ENCODE measurements at places on chromosomes 3 and 15. TPM values are rescaled to one million over a fixed set of nuclear protein-coding genes. Genes with fewer than 3 reads are reported as not detected.

TGM4 gene
- total RNA-seq: not detected

- DNase-seq: peak; percentile 78
Observed at GRCh38 chr15:98083203-98083910, 122.9 kb downstream of the ARRDC4 start.

ATP8B4 gene
- 5.2 TPM for total RNA-seq

GRCh38 chr3:141255137-141255845 lies 23.7 kb downstream of the PXYLP1 start:
- DNase-seq: no peak

AHSG gene
- not detected for total RNA-seq

HHLA2 gene
- total RNA-seq: not detected

GRCh38 chr15:60627298-60627943 lies 148.5 kb upstream of the ICE2 start:
- no peak for DNase-seq

GRCh38 chr3:182954553-182955235 lies 25.6 kb downstream of the DCUN1D1 start:
- DNase-seq: no peak

FOXL2NB gene
- not detected for total RNA-seq

HTR3E gene
- not detected for total RNA-seq

DNA sequence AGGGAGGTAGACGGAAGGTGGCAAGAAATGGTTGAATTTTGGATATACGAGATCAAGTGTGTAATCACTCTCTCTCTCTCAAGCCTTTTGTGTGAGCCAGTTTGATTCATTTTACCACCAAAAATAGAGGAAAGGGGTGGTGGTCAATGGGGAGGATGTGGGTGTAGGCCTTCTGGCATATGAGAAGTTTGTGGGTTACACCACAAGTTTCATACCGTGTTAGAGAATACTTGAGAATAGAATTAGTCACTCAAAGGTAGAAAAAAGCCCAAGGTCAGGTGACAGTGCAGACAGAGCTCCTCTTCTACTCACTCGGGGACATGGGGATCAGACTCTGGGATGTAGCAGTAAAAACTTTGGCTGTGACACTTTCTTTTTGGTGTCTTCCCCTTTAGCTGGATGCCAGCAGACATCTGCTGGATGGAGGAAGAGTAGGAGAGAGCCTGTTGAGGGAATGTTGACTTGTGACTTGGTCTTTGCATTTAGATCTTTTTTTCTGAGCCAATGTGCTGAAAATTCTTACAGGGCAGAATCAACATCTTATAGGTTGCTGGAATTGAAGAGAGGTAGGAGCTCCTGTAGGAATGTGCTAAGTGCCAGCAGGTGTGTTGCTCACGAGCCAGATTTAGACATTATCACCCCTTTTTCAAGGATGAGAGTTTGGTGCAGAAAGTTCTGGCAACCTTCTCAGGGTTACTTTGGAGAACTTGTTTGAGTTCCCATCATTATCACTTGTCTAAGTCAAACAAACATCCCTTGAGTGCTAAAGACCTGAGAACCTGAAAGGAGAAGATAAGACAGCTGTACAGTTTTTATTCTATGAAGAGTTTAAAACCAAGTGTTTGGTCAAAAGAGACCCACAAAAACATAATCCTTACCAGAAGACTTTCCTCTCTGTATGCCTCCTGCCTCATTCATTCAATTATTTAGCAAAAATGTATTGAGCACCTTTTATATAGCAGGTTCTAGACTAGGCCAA lies 43.9 kb upstream of the RYK start:
- DNase-seq: no peak

DUOX2 gene
- total RNA-seq: 44.5 TPM

DNA sequence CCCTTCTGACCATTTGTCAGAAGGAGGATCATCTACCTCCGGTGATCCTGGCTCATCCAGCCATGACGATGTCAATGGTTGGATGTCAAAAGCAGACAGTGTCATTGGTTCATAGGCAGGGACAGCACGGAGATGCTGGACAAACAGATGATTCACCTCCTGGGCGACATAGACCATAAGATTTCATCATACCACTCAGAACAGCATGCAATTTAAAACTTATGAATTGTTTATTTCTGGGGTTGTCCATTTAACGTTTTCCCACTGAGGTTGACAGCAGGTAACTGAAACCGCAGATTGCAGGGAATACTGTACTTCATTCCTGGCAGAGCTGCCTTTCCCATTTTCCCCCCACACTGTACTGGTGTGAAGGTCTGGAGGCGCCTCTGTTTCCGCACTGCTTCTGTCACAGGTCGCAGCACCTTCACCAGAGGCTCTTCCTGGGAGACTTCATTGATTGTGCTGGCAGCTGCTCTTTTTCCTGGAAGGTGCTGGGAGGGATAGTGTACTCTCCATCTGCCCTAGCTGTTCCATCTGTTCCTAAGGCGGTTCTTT lies 32.5 kb upstream of the TMOD3 start:
- no peak for DNase-seq

ALS2CL gene
- total RNA-seq: 55.8 TPM

- no peak for DNase-seq
Observed at GRCh38 chr3:52225452-52226228, at the start of gene TLR9. Gene TLR9, minus strand, starts transcription at chr3:52225645. Its CDS starts 116 bp downstream, at chr3:52225529.

SIN3A gene
- 99.5 TPM for total RNA-seq

DNA sequence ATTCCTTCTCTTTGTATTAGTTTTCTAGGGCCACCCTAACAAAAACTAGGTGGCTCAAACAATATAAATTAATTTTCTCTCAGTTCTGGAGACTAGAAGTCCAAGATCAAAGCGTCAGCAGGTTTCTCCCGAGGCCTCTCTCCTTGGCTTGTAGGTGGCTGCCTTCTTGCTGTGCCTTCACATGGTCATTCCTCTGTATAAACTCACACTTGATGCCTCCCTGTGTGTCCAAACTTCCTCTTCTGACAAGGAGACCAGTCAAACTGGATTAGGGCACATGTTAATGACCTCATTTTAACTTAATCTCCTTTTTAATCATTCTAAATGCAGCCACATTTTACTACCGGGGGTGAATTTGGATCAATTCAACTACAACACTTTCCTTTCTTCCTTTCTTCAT lies 691.1 kb downstream of the DIPK2A start:
- no peak for DNase-seq

- DNase-seq: no peak
Observed at GRCh38 chr3:124315215-124316033, 323.5 kb upstream of the ROPN1 start.

DNA sequence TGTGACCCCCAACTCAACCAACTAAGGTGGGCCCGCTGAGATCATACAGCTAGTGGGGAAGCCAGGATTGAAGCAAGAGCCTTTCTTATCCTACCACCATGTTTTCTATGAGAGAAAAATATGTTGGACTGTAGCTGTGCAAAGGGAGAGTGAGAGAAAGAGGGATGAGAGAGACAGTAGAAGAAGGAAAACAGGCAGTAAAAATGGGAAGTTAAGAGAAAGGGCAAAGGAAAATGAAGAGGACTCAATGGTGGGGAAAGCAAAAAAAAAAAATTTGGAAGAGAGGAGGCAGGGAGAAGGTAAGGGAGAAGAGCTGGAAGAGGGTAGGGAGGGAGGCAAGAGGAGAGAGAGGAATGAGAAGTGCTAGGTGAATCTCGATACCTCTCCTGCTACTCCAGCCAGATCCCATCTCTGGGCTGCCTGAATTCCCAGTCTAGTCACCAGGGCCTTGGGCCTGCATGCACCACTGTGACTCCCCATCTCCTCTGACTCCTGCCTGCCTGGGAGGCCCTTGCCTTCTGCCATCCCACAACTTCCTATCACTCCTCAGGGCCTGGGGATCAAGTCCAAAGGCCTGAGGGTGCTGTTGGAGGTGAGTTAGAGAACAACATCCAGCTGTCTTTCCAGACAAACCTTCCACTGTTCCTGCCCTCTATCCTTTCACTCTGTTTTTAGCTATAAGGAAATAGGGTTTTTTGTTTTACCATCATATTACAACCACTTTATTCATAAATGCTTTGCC lies 15.7 kb downstream of the FAM81A start:
- no peak for DNase-seq

DNA sequence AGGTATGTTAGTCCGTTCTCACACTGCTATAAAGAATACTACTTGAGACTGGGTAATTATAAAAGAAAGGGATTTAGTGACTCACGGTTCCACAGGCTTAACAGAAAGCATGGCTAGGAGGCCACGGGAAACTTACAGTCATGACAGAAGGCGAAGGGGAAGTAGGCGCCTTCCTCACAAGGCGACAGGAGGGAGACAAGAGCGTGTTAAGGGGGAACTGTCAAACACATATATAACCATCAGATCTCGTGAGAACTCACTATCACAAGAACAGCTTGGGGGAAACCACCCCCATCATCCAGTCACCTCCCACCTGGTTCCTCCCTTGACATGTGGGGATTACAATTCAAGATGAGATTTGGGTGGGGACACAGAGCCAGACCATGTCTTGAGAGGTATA lies 30.4 kb downstream of the SPRED1 start:
- no peak for DNase-seq

TRPM1 gene
- total RNA-seq: not detected

CLRN1 gene
- total RNA-seq: not detected

DNA sequence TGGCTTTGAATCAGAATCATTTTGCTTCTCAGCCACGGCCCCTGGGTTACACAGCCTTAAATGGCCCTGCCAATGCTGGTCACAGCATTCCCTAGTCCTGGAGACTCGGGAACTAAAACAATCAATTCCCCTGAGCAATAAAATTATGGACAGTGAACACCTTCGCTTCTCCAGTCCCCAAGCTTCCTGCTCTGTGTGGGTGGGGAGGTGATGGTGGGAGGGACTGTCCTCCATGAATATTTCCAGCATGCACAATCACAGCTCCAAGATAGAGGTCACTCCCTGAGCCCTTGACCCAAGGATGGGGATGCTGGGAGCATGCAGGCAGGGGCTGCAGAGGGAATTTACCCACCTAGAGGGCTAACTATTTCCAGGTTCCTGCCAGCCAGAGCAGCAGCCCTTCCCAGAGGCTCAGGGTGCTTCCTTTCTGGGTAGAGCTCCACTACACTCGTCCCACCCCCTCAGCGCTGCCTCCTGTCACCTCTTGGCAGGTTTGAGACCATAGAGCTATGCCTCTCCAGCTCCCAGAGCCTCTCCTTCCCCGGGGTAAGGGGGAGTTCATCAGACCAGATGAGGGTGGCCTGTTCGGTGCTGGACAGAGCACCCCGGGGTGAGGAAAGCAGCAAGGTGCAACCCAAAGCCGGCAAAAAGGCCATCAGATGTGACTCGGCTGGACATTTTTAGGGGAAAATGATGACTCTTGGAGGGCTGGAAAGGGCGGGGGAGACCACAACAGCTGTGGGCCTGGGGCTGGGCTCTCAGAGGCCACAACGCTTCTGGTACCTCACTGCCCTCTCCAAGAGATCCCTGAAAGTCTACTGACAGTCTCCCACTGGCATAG lies 14.5 kb upstream of the CCDC33 start:
- no peak for DNase-seq

SLC28A1 gene
- not detected for total RNA-seq

DNA sequence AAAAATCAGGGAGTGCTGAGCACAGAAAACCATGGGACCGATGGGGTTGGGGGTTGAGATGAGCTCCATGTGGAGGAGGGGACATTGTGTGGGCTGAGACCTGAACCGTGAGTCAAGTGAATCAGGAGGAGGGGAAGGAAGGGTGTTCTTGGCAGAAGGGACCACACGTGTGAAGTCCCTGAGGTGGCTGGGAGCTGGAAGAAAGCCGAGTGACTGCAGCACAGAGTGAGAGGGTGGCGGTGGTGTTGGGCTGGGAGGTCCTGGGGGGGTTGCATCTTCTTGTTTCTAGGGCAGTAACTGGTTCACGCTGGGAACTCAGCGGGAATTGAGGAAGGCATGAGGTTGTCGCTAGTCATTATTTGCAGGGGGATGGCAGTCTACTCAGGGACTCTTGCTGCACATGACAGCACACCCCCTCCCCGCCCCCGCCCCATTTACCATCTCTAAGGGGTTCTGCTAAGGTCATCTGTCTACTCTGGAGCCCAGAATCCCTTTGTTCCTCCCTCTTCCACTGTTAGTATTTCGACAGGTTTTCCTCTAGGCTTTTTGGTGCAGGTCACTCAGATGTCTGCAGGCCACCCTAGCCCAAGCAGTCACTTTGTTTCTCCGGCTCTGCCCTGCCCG lies 254.3 kb downstream of the TLE3 start:
- DNase-seq: no peak
